ENCODE measurements at places on chromosomes 7 and 10.
A peak's percentile ranks its signal among the peaks of the same experiment; 100 is the strongest.

DNA sequence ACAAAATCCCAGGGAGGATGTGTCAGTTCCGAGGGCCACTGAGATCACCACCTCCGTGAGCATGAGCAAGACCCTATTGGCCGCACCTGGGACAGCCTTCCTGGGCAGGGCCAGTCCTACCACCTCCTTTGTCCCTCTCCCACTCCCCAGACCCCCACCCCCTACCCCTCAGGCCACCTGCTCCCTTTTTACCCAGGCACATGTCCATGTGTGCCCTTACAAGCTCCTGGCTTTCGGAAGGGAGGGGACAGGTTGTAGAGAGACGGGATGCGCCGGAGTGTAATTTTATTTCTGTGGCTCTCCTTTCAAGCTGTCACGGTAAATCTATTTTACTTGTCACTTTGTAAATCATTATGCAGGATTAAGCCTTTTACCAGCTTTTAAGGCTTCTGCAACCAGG lies 20.9 kb downstream of the ZMIZ1 start:
- H3K4me3 ChIP-seq: no peak overlapping the region
- H3K27ac ChIP-seq: no peak overlapping the region
- peaks cover 50% of the 10 kb centered on the region for H3K4me1 ChIP-seq
- peaks cover 36% of the 10 kb centered on the region for H3K27me3 ChIP-seq

DNA sequence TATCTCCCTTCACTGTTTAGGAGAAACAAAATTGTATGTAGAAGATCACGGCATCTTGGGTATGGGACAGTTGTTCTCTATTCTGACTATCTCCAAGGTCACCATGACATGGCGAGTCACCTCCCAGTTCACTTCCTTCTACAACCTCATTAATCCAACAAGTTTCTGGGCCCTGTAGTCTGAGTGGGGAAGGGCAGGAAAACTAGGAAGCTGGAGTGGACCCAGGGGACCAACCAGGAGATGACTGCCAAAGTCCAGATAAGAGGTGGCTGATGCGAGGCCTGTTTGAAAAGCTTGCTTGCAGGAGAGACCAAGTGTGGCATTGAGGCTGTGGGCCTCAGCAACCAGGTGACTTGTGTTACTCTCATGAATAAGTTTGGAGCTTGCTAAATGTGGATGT lies 584.9 kb downstream of the TNS3 start:
- H3K36me3 ChIP-seq: no peaks in the 10 kb centered on the region
- peaks cover 2% of the 10 kb centered on the region for H3K27me3 ChIP-seq
- H3K27ac ChIP-seq: no peak overlapping the region
- DNase-seq: no peak
- H3K4me1 ChIP-seq: no peaks in the 10 kb centered on the region
- H3K4me3 ChIP-seq: no peak overlapping the region

GRCh38 chr10:13233358-13233757 lies 816 bp downstream of the UCMA start:
- no peak overlapping the region for H3K27ac ChIP-seq
- no peaks in the 10 kb centered on the region for H3K4me1 ChIP-seq
- H3K4me3 ChIP-seq: no peak overlapping the region
- no peaks in the 10 kb centered on the region for H3K36me3 ChIP-seq
- peaks cover 21% of the 10 kb centered on the region for H3K27me3 ChIP-seq

- H3K4me3 ChIP-seq: no peak overlapping the region
- H3K27me3 ChIP-seq: peaks cover 69% of the 10 kb centered on the region
- no peaks in the 10 kb centered on the region for H3K36me3 ChIP-seq
- H3K27ac ChIP-seq: no peak overlapping the region
- no peak for DNase-seq
Observed at GRCh38 chr10:623014-623413, 66.5 kb downstream of the DIP2C start.

DNA sequence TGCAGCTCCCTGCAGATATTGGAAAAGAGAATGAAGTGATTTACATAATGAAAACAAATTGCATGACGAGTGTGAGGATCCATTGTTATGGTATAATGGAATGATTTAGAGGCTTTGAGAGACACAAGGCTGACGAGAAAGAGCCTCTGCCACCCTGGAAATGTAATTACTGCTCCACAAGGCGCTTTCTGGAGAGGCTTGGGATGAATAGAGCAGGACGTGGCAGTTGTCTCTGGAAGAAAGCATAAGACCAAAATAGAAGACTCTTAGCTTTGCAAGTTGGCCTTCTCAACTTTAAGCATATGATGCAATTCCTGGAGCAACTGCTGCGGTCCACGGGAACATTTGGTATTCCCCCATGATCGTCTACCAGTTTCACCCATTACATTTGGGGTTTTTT lies 181.9 kb upstream of the TCF7L2 start:
- no peak for DNase-seq
- H3K27me3 ChIP-seq: no peaks in the 10 kb centered on the region
- no peaks in the 10 kb centered on the region for H3K4me1 ChIP-seq
- H3K36me3 ChIP-seq: peaks cover 23% of the 10 kb centered on the region
- no peak overlapping the region for H3K4me3 ChIP-seq

GRCh38 chr7:47254081-47254977 lies 327.6 kb downstream of the TNS3 start:
- no peaks in the 10 kb centered on the region for H3K36me3 ChIP-seq
- no peaks in the 10 kb centered on the region for H3K27me3 ChIP-seq

GRCh38 chr7:20237464-20238193 lies 20.4 kb upstream of the MACC1 start:
- peak overlapping the region; percentile 98 for H3K27ac ChIP-seq
- no peak for DNase-seq
- H3K4me3 ChIP-seq: peak overlapping the region; percentile 22
- peaks cover 52% of the 10 kb centered on the region for H3K4me1 ChIP-seq

- no peak overlapping the region for H3K4me3 ChIP-seq
- peak overlapping the region; percentile 96 for H3K27ac ChIP-seq
- peaks cover 68% of the 10 kb centered on the region for H3K4me1 ChIP-seq
- H3K27me3 ChIP-seq: no peaks in the 10 kb centered on the region
- no peaks in the 10 kb centered on the region for H3K36me3 ChIP-seq
Observed at GRCh38 chr10:110358869-110359629, 54.3 kb upstream of the SMNDC1 start.

DNA sequence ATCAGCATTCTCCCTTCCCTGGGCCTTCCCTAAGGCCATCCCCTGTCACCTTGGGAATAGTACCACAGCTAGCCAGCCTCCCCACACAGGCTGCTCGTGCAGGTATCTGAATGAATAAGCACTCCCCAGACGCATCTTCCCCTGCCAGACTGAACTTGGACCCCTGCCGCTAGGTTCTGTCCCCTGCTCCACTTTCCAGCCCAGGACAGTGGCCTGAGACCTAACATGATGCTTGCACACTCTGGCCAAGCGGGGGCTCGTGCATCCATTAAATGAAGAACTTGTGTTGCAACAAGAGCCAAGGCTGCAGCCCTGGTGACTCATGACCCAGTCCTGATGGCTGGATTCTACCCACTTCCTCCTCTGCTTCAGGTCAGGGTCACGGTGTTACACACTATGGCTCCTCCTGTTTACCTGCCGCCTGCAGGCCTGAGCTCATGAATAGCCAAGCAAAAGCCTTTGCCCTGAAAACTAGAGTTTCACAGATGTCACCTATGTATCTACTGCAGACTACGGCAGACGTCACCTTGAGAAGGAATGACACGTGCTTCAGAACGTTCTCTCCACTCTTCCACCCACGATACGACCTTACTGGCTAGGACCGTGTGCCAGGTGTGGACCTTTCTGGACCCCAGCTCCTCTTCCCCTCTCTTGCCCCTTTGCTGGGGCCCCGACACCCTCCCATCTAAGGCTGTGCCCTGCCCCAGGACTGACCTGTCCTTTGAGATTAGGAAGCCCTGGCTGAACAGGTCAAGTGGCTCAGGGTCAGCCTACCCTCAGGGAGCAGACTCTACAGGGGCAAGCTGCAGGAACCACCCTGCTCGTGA lies 6.5 kb downstream of the ASB13 start:
- no peak overlapping the region for H3K4me3 ChIP-seq
- H3K27me3 ChIP-seq: no peaks in the 10 kb centered on the region
- H3K4me1 ChIP-seq: peaks cover 32% of the 10 kb centered on the region

GRCh38 chr7:123609883-123610239 lies 8.2 kb downstream of the ASB15 start:
- H3K36me3 ChIP-seq: no peaks in the 10 kb centered on the region
- no peaks in the 10 kb centered on the region for H3K4me1 ChIP-seq
- DNase-seq: no peak
- no peak overlapping the region for H3K27ac ChIP-seq

DNA sequence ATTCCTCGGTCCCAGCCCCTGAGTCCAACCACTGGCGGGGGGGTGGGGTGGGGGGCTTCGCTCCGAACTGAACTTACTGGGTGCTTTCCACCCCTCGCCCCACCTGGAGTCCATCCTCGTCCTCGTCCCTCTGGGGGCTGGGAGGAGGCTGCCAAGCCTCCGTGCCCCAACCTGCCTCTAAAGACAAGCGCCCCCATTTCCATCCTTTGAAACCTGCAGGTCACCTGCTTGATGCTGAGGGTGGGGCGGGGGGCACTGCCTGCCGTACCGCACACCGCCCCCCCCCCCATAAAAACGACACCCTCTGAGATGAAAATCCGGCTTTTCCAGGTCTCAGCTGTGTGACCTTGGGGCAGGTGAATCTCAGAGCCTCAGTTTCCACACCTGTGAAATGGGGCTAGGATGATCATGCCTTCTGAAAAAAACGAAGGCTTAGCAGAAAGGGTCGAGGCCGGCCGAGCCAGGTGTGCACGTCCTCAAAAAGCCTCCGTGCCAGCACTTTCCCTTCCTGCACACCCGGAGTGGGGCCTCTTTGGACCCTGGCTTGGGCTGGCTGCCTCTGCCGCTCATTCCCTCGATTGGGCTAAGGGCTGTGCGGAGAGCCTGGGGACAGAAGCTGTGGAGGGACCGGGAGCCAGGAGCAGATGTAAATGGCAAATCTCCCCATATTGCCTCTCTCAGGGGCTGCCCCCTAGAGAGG lies 967 bp downstream of the ELFN1 start:
- DNase-seq: no peak
- H3K4me3 ChIP-seq: peak overlapping the region; percentile 36

DNA sequence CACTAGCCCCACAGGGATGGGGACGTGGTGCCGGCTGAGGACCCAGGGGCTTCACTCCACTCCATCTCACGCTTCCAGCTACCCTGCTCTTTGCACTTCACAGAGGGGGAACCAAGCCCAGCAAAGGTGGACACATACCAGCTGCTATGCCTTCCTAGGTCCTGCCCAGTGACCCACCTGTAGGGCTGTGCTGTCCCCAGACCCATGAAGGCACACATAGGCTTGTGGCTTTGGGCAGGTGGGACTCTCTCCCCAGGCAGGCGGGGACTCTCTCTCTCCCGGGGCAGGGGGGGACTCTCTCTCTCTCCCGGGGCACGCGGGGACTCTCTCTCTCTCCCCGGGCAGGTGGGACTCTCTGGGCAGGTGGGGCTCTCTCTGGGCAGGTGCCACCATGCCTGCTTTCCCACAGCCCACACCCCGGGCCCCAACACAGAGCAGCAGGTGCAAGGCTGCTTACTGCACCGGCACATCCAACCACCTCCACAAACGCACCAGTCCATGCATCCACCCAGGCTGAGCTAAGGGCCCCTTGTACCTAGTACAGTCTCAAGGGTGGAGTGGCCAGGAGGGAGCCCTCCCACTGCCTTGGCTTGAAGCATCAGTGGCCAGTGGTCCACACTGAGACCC lies 13.8 kb upstream of the GPR146 start:
- H3K27ac ChIP-seq: peak overlapping the region; percentile 84
- H3K36me3 ChIP-seq: peaks cover 39% of the 10 kb centered on the region
- peaks cover 39% of the 10 kb centered on the region for H3K4me1 ChIP-seq
- no peaks in the 10 kb centered on the region for H3K27me3 ChIP-seq
- H3K4me3 ChIP-seq: peak overlapping the region; percentile 9
- DNase-seq: no peak

GRCh38 chr10:110530131-110530831 lies 32.6 kb downstream of the DUSP5 start:
- peaks cover 6% of the 10 kb centered on the region for H3K36me3 ChIP-seq
- no peak for DNase-seq
- H3K27ac ChIP-seq: no peak overlapping the region
- peaks cover 40% of the 10 kb centered on the region for H3K4me1 ChIP-seq
- no peak overlapping the region for H3K4me3 ChIP-seq

DNA sequence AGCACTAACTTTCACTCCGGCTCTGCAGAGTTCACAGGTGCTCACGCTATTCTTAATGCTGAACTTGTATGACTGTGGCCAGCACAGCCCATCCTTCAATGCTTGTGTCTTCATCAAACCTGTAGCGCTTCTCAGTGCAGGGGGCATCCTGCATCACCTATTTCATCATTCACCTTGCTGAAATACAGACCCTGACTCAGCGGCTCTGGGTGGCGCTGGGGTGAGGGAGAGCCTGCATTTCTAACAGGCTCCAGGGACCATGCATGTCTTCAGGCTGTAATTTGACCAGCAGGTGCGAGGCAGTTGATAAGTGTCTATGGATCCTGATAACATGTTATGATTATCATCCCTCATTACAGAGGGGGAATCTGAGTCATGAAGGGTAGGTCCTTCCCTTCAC lies 89.3 kb downstream of the VOPP1 start:
- no peaks in the 10 kb centered on the region for H3K27me3 ChIP-seq
- H3K36me3 ChIP-seq: peaks cover 74% of the 10 kb centered on the region
- peaks cover 42% of the 10 kb centered on the region for H3K4me1 ChIP-seq
- H3K27ac ChIP-seq: peak overlapping the region; percentile 81

- DNase-seq: no peak
- H3K27ac ChIP-seq: no peak overlapping the region
- H3K36me3 ChIP-seq: no peaks in the 10 kb centered on the region
Observed at GRCh38 chr10:63114031-63114814, 18.9 kb upstream of the NRBF2 start.

- H3K4me3 ChIP-seq: no peak overlapping the region
- no peak overlapping the region for H3K27ac ChIP-seq
- H3K27me3 ChIP-seq: no peaks in the 10 kb centered on the region
- H3K4me1 ChIP-seq: no peaks in the 10 kb centered on the region
- no peak for DNase-seq
Observed at GRCh38 chr7:92665926-92666325, 75.7 kb upstream of the FAM133B start.

GRCh38 chr10:77773631-77774426 lies 136.2 kb upstream of the KCNMA1 start:
- no peak overlapping the region for H3K27ac ChIP-seq
- H3K4me1 ChIP-seq: no peaks in the 10 kb centered on the region
- no peaks in the 10 kb centered on the region for H3K27me3 ChIP-seq
- H3K4me3 ChIP-seq: no peak overlapping the region
- peaks cover 3% of the 10 kb centered on the region for H3K36me3 ChIP-seq

GRCh38 chr10:6400821-6401465 lies 179.1 kb downstream of the PRKCQ start:
- H3K4me3 ChIP-seq: peak overlapping the region; percentile 31
- H3K4me1 ChIP-seq: peaks cover 42% of the 10 kb centered on the region
- H3K36me3 ChIP-seq: no peaks in the 10 kb centered on the region
- no peak for DNase-seq

DNA sequence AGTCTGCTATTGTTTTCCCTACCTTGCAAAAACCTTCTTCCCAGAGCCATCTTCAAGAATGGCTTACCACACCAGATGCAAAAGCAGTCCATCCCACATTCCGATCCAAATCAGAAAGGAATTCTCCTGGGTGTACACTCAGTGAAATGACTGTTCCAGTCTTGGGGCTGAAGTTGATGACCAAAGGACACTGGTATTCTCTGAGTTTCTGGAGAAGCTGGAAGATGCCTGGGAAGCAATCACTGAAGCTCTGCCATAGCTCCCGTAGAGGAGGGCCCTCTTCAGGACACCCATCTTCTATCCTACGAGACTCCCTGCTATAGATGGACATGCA lies 155.7 kb downstream of the LCOR start:
- H3K4me1 ChIP-seq: peaks cover 45% of the 10 kb centered on the region
- no peak overlapping the region for H3K4me3 ChIP-seq
- H3K36me3 ChIP-seq: peaks cover 27% of the 10 kb centered on the region
- H3K27me3 ChIP-seq: no peaks in the 10 kb centered on the region
- H3K27ac ChIP-seq: no peak overlapping the region

Measured in stimulated activated naive B cell treated with anti-CD40 and anti-IgM and Interleukin-4, amounts not matched to agents 10 μg/mL and 1 μg/mL and 100 μg/mL, for 72 hours (primary cell).